ENCODE measurements at places on chromosomes 2 and 18. TPM values are rescaled to one million over a fixed set of nuclear protein-coding genes. Genes with fewer than 3 reads are reported as not detected.

Gene ITGA4
- polyA plus RNA-seq = 26.3 TPM

Gene TWIST2
- polyA plus RNA-seq = 253 TPM

Gene YIPF4
- polyA plus RNA-seq = 94.4 TPM

Gene CCDC68
- 0.18 TPM for polyA plus RNA-seq

Gene ALK
- not detected for polyA plus RNA-seq

Gene HOXD8
- polyA plus RNA-seq = 19.7 TPM

Gene CROCC2
- not detected for polyA plus RNA-seq

Gene OLA1
- 106 TPM for polyA plus RNA-seq
